Activated CD4-positive, CD25-positive, alpha-beta regulatory T cell treated with anti-CD3 and anti-CD28 coated beads, Interleukin-2, amount 50 U/mL, for 72 hours (primary cell): ENCODE measurements at places on chromosomes 2 and 18.
A peak's percentile ranks its signal among the peaks of the same experiment; 100 is the strongest.

GRCh38 chr18:24078391-24078790 lies 60.5 kb upstream of the CABYR start:
- no peak for DNase-seq

DNA sequence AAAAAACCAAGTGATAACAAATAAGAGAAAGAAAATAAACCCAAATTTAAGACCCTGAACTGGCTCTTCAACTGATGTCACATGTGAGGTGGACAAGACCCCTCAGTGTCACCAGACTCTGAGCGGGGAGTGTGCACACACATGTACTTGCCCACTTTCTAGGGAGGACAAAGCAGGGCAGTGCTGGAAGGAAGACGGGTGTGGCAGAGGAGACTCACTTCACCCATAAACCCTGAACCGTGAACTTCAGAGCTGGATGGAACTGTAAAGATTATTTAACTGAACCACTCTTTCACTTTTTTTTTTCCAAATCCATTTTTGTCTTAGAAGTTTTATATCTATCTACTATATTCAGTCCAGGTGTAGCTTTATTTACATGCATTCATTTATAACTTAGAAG lies 12.3 kb downstream of the PLA2R1 start:
- no peak for DNase-seq

DNA sequence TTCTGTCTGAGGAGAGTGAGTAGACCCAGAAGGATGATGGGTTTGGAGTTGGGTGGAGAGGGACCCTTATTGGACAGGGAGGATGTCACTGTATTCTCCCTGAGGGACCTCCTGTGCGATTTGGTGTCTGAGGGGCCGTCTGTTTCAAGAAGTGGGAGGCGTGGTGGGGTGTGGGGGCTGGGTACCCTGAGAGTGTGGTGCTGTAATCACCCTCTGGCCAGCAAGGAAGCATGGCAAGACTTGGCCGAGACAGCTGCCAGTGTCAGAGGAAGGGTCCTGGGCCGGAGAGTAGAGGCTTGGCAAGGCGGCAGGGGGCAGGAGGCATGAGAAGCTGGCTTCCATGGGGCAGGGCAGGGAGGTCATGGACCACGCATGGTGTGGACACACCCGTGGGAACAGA lies 43.1 kb downstream of the CTIF start:
- no peak for DNase-seq

GRCh38 chr18:56374007-56374655 lies 264.3 kb downstream of the TXNL1 start:
- DNase-seq = no peak

- peak; percentile 73 for DNase-seq
Measured at GRCh38 chr18:74040459-74041332, 106.9 kb downstream of the FBXO15 start.

- no peak for DNase-seq
Measured at GRCh38 chr2:58207189-58207588, 33.9 kb downstream of the FANCL start.

DNA sequence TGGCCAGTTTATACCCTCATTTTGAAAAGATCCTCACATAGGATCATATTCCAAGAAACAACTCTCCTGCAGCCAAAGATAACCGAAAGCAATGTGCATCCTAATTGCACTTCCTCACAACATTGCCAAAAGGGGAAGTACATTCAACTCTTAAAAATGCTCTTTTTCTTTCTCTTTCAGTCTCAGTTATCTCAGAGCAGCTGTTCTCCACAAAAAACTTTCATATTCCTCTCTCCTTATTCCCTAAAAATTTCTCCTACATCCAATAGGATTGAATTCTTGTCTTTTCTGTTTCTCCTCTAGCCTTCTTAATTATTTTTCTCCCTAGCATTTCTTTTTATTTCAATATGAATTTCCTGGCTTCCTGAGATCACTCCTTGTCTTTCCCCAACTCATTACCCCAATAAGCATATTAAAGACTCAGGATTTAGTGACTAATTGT lies 7.4 kb upstream of the VRK2 start:
- DNase-seq = no peak

- no peak for DNase-seq
Measured at GRCh38 chr2:233528182-233528581, 38.4 kb downstream of the USP40 start.

DNA sequence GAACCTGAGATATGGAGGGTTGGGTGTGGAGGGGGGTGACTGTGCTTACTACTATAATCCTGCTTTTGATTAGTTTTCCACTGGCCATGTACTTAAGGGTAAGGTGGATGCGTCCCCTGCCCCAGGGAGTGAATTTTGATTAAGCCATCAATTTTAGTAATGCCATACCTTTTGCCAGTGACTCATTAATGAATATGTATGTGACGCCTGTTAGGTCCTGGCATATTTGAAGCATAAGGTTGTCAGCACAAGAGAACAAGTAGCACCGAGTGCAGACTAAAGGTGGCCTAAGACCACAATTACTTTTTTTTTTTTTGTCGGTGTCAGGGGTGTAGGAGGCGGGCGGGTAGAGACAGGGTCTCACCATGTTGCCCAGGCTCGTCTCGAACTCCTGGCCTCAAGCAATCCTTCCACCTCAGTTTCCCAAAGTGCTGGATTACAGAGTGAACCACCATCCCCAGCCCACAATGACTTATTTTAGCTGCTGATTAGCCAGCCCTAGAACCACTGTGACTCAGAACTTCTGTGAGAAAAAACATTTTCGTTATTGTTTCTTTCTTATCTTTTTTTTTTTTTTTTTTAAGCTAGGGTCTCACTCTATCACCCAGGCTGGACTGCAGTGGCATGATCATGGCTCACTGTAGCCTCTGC lies 7.0 kb downstream of the TANC1 start:
- no peak for DNase-seq

DNA sequence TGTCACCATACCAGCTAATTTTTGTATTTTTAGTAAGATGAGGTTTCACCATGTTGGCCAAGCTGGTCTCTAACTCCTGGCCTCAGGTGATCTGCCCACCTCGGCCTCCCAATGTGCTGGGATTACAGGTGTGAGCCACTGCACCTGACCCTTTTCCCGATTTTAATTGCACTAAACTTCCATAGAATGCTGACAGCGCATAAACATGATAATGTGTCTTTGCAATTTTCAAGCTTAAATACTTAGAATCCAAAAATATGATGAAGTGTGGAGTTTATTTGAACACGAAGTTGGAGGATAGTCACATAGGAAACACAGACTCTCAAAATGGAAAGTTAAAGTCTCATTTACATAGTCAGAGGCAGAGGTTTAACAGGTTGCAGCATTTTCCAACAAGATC lies 138.6 kb downstream of the TPO start:
- no peak for DNase-seq

DNA sequence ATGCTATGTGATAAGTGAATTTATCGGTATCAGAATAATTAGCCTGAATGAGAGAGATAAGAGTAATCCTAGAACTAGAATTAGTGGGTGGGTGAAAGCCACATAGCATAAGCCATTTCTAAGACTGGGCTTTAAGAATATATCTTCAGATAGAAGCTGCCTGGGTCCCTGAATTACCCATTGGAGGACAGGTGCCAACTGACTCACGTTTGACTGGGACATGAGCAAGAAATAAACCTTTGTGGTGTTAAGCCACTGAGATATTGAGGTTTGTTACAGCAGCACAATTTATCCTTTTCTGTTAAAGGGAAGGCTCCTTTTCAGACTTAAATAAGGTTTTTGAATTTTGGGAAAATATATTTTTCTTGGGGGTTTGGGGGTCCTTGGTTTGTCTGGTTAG lies 95.9 kb downstream of the POLE4 start:
- no peak for DNase-seq

- DNase-seq = peak; percentile 45
Measured at GRCh38 chr2:196268538-196269338, 97.4 kb upstream of the STK17B start.

DNA sequence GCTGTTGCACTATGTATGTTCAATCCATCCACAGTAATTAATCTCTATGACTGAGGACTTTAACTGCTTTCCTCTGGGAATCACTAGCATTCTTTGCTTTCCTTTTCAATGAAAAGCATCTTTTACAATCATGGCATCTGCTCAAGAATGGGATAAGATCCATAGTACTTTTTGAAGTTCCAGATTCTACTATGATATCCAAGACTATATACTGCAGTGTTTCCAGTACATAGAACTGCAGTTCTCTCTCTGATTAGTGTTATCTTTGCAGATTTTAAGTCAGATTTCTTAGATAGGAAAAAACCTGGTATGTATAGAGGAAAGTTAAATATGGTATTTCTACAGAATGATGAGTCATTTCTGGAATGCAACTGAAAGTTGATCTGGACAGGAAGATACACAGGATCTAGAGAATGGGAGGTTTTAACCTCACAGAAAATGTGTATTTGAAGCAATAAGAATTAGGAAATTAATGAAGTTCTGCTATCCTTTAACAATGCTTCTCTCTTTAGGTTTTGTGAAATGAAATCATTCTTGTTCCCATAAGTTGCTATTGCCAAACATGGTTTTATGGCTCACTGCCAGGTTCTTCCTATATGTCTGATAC lies 670.7 kb downstream of the ERBB4 start:
- DNase-seq = no peak

DNA sequence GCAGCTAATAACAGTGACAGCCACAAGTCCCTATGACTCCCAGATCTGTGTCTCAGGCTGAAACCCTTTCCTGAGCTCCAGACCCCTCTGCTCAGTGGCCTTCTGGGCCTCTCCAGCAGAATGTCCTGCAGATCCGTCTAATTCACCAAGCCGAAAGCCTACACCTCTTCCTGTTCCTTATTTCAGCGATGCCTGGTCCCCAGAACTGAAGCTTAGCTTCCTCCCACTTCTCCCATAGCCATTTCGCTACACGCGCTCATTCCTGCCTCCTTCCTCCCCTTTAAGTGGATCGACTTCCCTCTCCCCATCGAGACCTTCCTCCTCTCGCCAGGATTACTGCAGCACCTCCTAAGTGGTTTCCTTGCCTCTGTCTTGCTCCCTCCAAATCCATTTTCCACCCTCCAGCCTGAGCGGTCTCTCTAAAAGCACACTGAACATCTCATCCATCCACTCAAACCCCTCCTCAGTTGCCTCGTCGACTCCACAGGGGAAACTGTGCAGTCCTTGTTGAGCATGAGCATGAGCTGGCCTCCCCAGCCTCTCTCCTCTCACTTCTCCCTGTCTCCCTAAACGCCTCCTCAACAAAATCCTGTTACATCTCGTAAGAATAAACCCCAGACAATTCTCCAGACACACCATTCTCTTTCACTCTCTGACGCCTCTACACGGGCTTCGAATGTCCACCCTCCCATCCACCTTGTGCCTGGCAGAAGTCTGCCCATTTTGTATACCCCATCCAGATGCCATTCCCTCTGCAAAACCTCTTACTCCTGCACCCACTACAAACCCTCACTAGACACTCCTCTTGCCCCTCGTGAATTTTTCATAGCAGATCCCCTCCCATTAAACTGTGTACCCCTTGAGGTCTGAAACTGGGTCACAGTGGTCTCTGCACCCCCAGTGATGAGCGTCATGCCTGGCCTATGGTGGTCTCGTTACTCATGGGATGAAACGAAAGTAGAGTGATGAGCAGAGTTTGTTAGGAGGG lies 232.6 kb downstream of the ATAD2B start:
- no peak for DNase-seq

- no peak for DNase-seq
Measured at GRCh38 chr2:207925601-207926000, 99.7 kb downstream of the PLEKHM3 start.
